ENCODE measurements at places on chromosomes 11 and 22.
A peak's percentile ranks its signal among the peaks of the same experiment; 100 is the strongest.

- no peak for DNase-seq
Observed at GRCh38 chr11:130435671-130436070, 7.3 kb upstream of the ADAMTS8 start.

GRCh38 chr11:112963368-112963955 lies 2.2 kb downstream of the NCAM1 start:
- no peak for DNase-seq

DNA sequence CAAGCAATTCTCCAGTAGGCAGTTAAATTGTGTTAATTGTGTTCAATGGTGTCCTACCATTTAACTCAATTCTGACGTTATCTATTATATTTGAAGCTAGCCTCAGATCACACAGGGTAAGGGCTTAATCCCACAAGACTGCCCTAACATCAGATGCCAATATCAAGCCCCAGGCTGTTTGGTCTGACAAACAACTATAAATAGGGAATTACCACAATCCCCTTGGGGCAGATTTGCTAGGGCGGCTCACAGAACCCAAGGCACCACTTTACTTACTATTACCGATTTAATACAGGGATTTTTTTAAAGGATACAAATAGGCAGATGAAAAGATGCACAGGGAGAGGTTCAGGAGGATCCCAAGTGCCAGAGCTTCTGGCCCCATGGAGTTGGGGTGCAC lies 678.4 kb downstream of the OPCML start:
- no peak for DNase-seq

- DNase-seq = no peak
Observed at GRCh38 chr22:30348809-30349208, 7.9 kb downstream of the SF3A1 start.

GRCh38 chr22:30375312-30375849 lies 11.8 kb downstream of the RNF215 start:
- DNase-seq = no peak

- DNase-seq = no peak
Observed at GRCh38 chr22:43330178-43331068, 12.7 kb downstream of the SCUBE1 start.

DNA sequence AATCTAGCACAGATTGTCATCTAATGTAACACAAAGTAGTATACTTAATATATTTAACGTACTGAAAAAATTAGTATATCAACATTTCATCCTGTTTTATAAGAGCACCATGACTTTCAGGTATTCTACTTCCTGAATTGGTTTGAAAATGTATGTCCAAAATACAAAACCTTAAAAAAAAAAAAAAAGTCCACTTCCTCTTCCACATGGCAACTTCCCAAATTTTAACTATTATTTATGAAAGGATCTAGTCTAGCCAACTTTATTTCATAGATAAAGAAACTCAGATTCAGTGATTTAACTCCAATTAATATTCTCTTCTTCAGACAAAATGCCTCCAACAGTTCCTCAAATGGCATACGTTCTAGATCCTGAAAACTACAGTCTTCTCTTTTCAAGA lies 44.0 kb downstream of the PIK3C2A start:
- DNase-seq = no peak

- DNase-seq = no peak
Observed at GRCh38 chr22:24466716-24467328, 28.3 kb upstream of the UPB1 start.

DNA sequence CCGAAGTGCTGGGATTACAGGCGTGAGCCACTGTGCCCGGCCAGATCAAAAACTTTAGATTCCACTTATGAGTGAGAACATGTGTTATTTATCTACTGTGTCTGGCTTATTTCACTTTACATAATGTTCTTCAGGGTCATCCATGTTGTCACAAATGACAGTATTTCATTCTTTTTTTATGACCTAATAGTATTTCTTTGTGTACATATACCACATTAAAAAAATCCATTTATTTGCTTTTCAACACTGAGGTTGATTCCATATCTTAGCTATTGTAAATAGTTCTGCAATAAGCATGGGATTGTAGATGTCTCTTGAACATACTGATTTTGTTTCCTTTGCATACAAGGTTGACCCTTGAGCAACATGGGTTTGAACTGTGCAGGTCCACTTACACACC lies 13.2 kb upstream of the SCGB1D1 start:
- DNase-seq = no peak

- no peak for DNase-seq
Observed at GRCh38 chr22:46348099-46348695, 12.7 kb downstream of the TRMU start.

GRCh38 chr22:44458044-44459020 lies 39.7 kb downstream of the RTL6 start:
- DNase-seq = no peak

- DNase-seq = no peak
Observed at GRCh38 chr11:2950825-2951224, 21.6 kb upstream of the PHLDA2 start.

DNA sequence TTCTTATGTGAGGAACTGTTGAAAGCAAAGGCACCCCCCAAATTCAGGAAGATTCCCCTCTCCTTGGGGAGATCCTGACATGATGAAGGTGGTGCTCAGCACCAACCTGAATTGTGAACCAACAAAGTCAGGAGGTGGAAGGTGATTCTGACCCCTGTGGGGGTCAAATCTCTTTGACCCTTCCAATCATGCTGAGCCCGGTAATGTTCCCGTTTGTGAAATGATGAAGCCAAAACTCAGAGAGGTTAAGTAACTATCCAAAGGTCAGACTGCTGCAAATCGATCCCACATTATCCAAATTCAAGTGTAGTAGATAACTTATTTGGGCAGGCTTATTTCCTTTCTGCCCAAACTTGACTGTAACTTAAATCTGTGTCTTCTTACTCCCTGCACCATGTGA lies 19.1 kb downstream of the SERPING1 start:
- DNase-seq = no peak

- DNase-seq = peak; percentile 64
Observed at GRCh38 chr11:65429068-65429681, 6.6 kb downstream of the NEAT1 start.

DNA sequence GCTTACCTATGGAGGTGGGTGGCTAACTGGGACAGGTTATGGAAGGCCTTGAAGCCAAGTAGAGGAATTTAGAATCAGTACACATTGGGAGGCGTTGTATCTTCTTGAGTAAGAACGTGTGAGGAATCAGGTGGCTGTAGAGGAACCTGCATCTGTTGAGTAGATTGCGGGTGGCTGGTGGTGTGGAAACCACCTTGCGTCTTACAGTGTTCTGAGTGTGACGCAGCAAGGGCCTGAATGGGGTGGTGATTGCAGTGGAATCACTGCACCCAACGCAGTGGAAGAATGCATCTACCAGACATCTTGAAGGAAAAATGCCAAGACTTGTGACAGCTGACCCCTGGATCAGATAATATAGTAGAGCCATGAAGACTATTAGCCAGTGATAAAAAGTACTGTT lies 110.8 kb upstream of the NNMT start:
- DNase-seq = no peak
